ENCODE measurements at places on chromosomes 5 and 9.
A peak's percentile ranks its signal among the peaks of the same experiment; 100 is the strongest.

DNA sequence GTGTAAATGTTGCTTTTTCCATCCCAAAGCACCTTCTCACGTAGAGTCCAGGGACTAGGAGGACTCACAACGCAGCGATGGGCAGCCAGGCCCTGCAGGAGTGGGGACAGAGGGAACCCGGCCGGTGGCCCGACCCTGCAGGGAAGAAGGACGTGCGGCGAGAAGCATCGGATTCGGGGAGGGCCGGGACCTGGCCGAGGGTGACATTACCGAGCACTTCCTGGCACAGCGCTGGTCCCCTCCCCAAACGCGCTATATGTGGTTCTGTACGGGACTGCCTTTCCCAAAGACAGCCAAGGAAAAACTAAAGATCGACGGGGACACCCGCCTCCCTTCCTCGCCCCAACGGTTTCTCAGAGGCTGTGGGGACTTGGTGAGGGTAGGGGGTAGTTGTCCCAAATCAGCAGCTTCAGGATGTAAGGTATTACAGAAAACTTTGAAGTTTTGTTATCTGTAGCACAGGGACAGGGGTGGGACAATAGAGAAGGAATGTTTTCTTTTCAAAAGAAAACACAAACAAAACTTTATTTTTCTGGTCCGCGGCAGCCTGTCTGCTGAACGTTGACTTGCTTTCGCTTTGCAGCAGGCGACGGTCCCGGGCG lies 887 bp upstream of the MAP3K1 start:
- peak; percentile 29 for DNase-seq

GRCh38 chr9:25427898-25428297 lies 250.3 kb downstream of the TUSC1 start:
- no peak for DNase-seq

DNA sequence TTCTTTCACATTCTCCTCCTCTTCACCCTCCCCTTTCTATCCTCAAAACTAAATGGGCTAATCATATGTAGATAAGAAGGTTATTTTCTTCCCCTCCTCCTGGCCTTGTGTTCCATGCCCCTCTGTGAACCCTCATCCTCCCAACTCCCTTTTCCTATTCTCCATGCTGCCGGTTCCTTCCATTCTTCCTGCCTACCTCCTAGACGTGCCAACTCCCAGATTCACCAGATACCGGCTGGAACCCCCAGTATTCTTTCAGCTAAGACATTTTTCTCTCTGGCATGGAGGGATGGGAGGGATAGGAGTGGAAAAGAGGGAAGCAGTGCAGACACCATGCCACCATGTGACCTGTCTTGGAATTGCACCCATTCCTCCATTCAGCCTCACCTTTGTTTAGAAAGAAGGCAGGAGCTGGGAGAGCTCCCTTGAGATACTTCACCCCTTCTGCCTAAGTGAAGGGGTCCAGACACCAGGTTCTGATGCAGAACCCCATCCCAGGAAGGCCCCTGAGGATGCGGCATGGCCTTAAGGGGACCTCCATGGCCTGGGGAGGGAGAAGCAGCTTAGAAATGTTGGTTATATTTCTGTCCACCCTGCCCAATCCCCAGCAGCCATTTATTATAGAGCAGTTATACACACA lies 4.8 kb downstream of the DNAJB5 start:
- peak; percentile 55 for DNase-seq

DNA sequence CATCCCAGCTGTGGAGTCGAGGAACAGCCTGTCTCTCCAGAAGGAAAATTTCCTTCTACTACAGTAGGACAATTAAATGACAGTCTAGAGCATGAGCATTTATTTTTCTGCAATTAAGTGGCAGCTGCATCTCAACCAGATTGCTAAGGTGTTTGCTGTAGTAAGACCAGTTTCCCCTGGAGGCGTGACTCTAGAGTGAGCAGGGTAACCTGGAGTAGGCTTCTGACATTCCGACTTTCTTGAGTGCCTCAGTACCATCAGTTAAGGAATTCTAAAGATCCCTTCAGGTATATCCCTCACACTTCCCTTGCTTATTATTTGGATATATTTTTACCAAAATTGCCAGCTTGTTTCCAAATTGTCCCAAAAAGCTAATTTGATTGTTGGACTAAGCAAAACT lies 59.2 kb upstream of the IRX2 start:
- DNase-seq = no peak

DNA sequence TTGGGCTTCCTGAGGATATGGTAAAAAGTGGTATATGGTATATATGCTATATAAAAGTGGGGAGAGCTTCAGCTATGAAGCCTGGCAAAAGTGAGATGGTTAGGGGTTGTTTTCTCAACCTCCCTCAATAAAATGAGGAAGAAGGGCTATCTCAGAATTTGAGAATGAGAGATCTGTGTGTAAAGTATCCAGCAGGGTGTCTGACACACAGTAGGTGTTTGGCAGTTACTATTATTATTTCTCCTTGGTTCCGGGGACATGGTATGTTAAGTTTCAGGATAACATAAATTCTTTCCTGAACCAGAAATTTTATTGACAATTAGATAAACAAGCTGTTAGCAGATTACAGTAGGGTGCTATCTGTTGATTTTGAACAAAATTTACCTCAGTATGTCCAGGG lies 94.1 kb downstream of the DENND1A start:
- no peak for DNase-seq

All from astrocyte of the spinal cord (primary cell).